ENCODE measurements at places on chromosomes 12 and 14. TPM values are rescaled to one million over a fixed set of nuclear protein-coding genes. Genes with fewer than 3 reads are reported as not detected.
A peak's percentile ranks its signal among the peaks of the same experiment; 100 is the strongest.

Gene BCL2L14
- not detected for total RNA-seq

GRCh38 chr12:88922816-88923215 lies 342.5 kb upstream of the KITLG start:
- no peak for DNase-seq

DNA sequence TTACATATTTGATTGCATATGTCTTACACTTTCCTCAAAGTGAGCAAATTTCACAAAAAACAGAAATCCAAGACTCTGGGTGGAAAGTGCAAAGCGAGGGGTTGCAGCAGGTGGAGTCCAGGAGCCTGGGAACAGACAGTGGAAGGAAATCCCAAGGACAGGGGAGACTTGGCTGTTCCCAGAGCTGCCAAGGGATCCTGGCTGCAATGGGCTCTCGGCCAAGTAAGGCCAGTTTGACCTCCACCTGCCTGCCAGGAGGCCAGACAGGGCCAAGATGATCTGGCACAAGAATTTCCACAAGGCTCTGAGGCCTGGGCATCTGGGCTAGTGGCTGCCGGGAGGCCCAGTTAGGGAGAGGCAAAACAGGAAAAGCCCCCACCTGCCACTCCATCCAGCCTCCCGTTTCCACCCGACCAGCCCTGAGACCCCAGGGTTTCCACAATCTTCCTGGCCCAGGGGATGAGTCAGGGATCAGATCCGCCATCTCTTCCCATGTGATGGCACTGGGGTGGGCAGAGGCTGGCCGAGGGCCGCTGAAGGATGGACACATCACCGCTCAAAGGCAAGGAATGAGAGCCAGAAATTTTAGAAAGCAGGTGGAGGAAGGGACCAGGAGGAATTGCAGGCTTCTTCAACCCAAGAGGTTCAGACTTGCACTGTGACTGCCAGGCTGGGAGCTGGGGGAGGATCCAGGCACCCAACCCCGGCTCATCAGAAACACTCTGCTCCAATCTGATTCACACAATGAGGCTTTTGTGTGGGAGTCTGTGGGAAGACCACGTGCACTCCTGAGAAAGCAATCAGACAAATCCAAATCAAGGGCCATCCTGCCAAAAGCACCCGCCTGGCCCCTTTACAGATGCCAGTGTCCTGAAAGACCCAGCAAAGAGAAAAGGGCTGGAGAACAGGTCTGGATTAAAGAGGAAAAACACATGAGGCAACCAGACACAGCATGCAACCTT lies 16.3 kb downstream of the SCARB1 start:
- no peak for DNase-seq

- no peak for DNase-seq
These were observed 189.6 kb upstream of the RPL10L start for GRCh38 chr14:46840944-46841720.

- DNase-seq = no peak
These were observed 79.3 kb downstream of the GTF2A1 start for GRCh38 chr14:81141426-81141825.

DNA sequence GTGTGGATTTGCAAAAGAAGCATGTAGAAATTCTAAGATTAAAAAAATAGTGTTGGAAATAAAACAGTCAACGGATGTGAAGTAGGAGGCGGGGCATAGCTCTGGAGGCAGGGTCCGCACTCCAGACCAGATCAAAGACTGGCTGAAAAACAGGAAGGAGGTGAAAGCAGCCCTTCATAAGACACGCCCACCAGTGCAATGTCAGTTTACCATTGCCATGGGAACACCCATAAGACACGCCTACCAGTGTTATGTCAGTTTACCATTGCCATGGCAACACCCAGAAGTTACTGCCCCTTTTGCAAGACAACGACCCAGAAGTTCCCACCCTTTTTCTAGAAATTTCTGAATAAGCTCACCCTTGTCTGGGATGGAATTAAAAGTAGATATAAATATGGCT lies 87.1 kb downstream of the FZD10 start:
- no peak for DNase-seq

DNA sequence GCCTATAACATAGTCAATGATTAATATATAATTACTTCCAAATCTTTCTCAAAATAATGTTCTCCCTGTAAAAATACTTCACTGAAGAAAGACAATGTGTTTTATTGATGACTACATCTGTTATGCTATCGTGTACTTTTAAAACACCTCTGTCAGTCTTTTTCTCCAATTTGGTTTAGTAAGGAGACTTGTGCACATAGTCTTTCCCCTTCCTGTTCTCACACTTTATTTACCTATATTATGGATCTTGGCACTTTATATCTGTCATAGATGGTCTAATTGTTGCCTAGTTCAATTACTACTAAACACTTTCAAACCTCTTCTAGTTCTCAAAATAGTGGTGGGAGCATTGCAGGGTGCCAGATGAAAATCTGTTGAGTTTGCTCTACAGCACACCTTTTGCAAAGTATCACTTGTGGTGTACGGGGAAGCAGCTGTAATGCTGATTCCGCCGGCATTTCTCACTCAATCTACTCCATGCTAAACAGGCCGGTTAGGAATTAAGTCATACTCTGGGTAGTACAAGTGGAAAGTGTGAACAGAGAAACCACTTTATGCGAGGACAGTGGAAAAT lies 1.1 kb upstream of the INSM2 start:
- DNase-seq = no peak

DNA sequence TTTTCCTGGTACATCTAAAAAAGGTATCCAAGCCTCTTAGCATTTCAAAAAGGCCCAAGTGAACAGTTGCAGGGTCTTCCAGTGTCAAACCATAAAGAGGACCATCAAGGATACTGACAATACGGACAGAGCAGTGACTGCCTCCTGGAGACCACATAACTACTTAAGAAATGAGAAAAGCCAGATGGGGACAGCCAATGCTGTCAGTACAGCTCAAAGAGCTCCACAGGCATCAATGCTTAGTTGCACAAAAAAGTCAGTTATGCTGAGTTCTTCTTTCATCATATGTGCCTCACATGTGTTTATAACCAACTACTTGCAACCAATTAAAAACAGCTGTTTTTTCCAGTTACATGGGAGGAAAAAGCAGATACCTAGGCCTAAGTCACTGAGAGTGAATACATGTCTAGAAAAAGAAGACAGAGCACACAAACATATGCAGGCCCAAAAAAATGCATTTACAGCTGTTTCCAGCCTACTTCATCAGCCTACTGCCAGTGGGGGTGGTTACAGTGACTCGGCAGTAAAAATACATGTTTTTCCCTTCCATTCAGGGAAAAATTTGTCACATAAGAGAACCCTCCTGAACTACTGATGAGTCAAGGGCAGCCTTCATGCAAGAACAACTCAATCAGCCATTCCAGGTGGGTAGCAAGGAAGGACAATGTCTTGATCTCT lies 84.0 kb downstream of the DCAF5 start:
- DNase-seq = no peak

GRCh38 chr12:42886160-42886559 lies 296.6 kb upstream of the PRICKLE1 start:
- no peak for DNase-seq

DNA sequence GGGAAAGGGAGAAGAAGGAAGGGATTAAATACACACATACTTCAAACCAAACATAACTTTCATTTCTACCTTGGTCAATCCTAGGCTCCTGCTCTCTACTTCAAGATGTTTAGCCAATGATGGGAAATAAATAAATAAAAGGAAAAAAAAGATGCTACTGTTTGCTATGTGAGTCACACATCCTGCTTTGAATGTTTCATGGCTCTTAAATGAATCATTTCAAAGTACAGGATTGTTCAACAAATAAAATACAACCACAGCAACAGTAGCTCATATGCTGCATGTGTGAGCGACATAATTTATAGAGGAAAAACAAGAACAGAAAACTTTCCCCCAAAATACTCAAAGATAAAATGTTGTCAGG lies 54.3 kb upstream of the NPFF start:
- no peak for DNase-seq

DNA sequence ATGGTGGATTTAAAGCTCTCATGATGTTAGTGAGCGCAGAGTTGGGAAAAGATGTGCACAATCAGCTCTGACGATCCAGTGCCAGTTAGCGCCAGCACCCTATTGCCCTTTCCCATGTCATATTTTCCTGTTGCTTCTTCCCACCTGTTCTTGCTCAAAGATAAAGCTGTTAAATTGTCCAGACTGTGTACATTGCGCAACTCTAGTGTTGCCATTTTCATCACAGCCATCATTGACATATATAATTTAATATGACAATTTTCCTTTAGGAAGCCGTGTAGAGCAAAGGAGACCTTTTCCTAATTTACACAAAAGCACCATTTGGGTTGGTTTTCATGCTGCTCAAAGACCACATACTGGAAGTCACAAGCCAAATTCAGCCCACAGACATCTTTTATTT lies 5.7 kb upstream of the C12orf42 start:
- no peak for DNase-seq

Gene RAB21
- total RNA-seq = 38.5 TPM

DNA sequence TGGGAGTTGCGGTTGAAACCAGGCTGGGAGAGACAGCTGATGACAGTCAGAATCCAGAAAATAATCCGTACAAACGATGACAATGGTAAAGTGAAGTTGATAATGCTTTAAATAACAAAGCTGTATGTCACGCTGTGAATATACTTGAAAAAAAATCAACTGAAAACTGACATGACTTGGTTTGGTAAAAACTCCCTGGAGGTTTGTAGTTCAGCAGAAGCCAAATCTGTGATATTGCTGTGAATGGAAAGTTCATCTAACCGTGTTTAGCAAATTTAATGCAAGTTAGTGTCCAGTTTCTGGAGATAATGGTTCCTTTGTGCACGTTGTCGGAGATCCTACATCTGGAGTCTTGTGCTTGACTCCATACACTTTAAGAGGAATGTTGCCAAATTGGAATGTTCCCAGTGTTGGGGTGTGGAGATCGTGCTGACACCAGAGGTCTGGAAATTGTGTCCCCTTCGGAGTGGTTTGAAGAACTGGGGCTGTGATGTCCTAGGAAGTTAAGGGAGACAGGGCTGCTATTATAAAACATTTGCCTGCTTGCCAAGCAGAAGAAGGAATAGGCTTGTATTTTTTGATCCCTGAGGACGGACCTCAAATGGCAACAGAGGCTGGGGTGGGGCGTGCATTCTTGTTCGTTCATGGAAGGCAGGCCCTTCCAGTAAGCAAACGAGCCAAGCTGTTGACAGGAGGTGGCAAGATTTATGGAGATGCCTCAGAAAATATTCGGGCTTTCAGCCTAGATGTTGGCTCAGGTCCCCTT lies 30.6 kb downstream of the PPFIBP1 start:
- DNase-seq = peak; percentile 83

DNA sequence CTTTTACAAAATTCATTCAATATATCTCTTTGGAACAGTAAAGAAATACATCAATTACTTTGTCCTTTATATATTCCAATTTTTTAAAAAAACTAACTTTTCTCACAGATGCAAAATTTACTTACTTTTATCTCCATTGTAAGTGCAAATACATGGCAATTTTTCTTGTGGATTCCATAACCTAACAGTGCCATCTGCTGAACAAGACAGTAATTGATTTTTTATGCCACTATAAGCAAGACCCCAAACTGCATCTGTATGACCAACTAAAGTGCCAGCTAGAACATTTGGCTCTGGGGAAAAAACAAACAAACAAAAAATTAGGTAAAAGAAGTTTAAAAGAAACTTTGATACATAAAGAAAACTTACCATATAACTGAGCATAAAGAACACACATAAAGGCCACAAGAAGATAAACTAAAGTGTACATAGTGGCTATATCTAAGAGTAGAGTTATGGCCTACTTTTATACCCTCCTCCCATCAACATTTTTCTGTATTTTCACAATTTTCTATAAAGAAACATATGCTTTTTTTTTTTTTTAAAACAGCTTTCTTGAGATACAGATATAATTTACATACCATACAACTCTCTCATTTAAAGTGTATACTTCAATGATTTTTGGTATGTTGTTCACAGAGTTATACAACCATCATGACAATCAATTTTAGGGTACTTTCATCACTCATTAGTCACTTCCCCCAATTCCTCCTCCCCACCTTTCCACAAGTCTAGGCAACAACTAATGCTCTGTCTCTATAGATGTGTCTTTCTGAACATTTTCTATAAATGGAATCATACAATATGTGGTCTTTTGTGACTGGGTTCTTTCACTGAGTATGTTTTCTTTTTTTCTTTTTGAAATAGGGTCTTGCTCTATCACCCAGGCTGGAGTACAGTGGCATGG lies 32.6 kb downstream of the COCH start:
- DNase-seq = no peak

DNA sequence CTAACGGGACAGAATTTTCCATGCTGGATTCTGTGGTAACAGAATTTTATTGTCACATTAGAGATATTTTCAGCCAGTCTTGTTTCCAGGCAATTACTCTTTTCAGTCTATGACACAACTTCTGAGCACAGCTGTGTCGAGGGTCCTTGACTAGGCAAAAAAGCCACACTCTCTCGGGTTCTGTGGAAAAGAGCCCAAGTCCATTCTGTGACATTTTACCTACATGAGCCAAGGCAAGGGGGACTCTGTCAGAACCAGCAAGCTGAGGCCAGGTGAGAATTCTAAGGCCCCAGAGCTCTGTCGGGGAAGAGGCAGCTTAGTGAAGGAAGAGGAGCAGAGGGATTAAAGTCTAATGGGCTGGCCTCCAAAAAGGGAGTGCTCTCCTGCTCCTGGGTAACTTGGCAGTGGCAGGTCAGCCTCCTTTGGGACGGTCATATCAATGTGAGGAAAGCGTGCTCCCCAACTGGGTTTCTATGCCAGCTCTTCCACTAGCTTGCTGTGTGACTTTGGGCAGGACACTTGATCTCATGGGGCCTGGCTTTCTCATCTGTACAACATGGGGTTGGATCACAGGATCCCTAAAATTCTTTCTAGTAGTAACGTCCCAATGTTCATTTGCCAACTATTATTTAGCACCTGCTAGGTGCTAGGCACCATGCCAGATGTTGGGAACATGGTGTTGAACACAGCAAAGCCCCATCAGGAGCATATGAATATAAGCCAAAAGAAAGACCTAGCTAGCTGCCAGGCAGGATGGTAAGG lies 16.0 kb upstream of the RIC8B start:
- no peak for DNase-seq

DNA sequence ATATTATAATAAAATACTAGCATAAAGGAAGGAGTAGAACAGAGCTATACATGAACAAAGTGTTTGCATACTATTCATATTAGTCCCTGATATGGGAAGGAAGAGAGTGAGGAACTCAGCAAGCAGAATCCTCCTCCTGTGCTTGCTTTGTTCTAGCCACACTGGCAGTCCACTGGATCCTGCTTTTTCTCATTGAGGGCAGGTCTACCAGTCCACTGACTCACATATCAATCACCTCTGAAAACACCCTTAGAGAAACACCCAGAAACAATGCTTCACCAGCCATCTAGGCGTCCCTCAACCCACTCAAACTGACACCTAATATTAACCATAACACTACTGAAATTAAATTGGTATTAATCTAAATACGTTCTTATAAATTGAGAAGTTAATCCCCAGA lies 1861.7 kb upstream of the SEL1L start:
- DNase-seq = no peak

Gene NRXN3
- total RNA-seq = 0.79 TPM

GRCh38 chr12:20624718-20625117 lies 70.4 kb upstream of the SLCO1C1 start:
- DNase-seq = no peak

Gene SOAT2
- not detected for total RNA-seq

Gene ERP27
- 0.91 TPM for total RNA-seq
